ENCODE measurements at places on chromosomes 7 and 10. TPM values are rescaled to one million over a fixed set of nuclear protein-coding genes. Genes with fewer than 3 reads are reported as not detected.

The CYP3A7 gene
- polyA plus RNA-seq = 0.05 TPM

The CLRN3 gene
- polyA plus RNA-seq = not detected

The TAS2R41 gene
- polyA plus RNA-seq = not detected

The FAM180A gene
- polyA plus RNA-seq = 10.0 TPM

The ANXA8 gene
- polyA plus RNA-seq = 0.82 TPM

The PLPP4 gene
- not detected for polyA plus RNA-seq

The SUN3 gene
- not detected for polyA plus RNA-seq

The AKR1C4 gene
- polyA plus RNA-seq = not detected

The IDI2 gene
- not detected for polyA plus RNA-seq

The EGR2 gene
- polyA plus RNA-seq = 1.1 TPM

The FAM170B gene
- polyA plus RNA-seq = not detected

The BAMBI gene
- polyA plus RNA-seq = 4.8 TPM

The CYP2C19 gene
- 1.5 TPM for polyA plus RNA-seq

The STEAP2 gene
- 18.2 TPM for polyA plus RNA-seq

The C7orf57 gene
- not detected for polyA plus RNA-seq

The ZNF365 gene
- 0.87 TPM for polyA plus RNA-seq

The AOAH gene
- 1.9 TPM for polyA plus RNA-seq

The SPDYE9 gene
- polyA plus RNA-seq = not detected

The RBM20 gene
- 6.0 TPM for polyA plus RNA-seq

The SAP25 gene
- 9.9 TPM for polyA plus RNA-seq

The ICA1 gene
- 1.5 TPM for polyA plus RNA-seq

The THSD7A gene
- 0.03 TPM for polyA plus RNA-seq

The SOSTDC1 gene
- polyA plus RNA-seq = not detected

The MET gene
- 1.9 TPM for polyA plus RNA-seq

The CALHM1 gene
- not detected for polyA plus RNA-seq

The CCL26 gene
- polyA plus RNA-seq = not detected

The MAGI2 gene
- 5.3 TPM for polyA plus RNA-seq
